ENCODE measurements at places on chromosomes 13 and 19.

- DNase-seq, result no peak
Measured at GRCh38 chr19:38420935-38421334, 5.1 kb downstream of the RASGRP4 start.

GRCh38 chr19:14611051-14611450 is 28.2 kb downstream of the CLEC17A start:
- DNase-seq, result no peak

DNA sequence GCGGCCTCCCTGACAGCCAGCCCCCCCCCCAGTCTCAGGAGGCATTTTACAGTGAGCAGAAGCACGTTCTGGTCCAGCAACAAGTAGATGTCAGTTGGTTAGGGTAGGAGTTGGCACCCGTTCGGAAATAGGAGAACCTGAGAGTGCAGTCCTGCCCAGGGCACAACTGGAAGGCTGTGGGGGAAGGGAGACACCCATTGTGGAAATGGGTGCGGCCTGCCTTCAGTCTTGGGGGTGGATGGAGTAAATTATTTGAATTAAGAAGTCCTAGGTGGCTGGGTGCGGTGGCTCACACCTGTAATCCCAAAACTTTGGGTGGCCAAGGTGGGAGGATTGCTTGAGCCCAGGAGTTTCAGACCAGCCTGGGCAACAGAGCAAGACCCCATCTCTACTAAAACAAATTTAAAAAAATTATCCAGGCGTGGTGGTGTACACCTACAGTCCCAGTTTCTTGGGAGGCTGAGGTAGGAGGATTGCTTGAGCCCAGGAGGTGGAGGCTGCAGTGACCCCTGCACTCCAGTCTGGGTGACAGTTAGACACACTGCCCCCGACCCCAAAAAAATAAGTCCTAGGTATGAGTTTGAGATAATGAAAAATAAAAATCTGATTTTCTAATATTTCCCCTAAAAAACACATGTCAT is 1.2 kb downstream of the CIRBP start:
- no peak for DNase-seq

DNA sequence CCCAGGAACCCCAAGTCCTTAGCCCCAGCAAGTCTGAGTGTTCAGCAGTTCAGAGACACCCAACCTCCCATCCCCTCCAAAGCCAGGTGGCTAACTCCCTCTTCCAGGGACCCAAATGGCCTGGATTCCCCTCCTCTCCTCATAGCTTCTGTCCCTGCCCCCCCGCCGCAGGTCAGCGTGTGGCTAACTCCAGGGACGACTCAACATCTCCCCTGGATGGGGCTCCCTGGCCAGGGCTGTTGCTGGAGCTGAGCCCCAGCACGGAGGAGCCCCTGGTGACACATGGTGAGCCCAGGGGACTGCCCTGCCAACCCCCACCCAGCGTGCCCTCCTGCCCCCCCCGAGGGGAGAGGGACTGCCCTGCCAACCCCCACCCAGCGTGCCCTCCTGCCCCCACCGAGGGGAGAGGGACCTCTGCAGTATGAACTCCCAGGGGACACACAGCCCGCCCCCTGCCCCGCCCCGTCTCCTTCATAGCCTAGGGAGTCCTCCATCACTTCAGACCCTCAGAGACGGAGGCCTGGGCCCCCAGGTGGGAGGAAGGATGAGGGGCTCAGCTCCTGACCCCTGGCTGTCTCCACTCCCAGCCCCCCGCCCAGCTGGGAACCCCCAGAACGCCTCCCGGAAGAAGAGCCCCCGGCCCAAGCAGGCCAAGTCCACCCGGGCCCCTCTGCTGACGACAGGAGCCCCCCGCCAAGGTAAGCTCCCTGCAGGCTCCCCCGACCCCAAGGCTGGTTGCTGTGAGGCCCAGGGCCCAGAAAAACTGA is 1.7 kb downstream of the SSC5D start:
- no peak for DNase-seq

DNA sequence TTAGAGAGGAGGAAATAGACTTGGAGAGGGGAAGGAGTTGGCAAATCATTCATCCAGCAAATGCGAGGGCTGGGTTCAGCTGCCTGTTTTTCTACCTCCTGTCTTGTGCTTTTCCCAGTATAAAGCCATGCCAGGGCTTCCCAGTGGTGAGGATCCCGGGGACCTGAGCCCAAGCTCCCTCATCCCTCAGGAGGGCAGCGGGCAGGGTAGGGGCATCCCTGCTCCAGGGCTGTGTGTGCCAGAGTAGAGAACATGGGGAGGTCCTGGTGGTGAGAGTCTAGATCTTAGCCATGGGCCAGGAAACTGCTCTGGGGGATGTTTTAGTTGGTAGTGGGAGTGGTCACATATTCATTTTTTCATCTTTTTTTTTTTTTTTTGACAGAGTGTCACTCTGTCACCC is 43.6 kb downstream of the GPR12 start:
- DNase-seq, result no peak
